NCI-H187 treated with DMSO at 0.1 percent for 48 hours (cell line): ENCODE measurements at places on chromosomes 12 and 14.

- DNase-seq, result no peak
Measured at GRCh38 chr12:52873832-52874572, 25.2 kb upstream of the KRT78 start.

GRCh38 chr14:51544471-51544870 lies 107.2 kb upstream of the FRMD6 start:
- no peak for DNase-seq

GRCh38 chr12:89135976-89136634 lies 216.2 kb downstream of the DUSP6 start:
- DNase-seq, result no peak

DNA sequence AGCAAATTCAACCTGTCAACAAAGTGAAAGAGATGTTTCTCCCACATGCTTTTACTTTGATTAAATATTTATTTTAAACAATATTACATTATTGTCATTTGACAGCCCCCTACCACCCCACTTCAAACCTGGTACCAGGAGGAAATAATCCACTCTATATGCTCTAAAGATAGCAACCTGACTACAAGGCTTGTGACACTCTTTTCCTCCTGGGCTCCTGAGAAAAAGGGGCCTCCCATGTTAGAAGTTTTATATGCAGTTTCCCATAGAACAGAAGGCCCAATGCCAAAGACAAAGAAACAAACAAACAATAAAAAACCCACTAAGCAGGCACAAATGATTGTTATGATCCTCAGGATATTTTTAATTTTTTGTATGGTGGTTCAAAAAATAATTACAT lies 73.6 kb downstream of the RPS29 start:
- DNase-seq, result no peak
